Fibroblast of skin of left biceps (primary cell): ENCODE measurements at places on chromosomes 4 and X.

GRCh38 chr4:23061431-23061830 is 368.7 kb downstream of the GBA3 start:
- DNase-seq = no peak

DNA sequence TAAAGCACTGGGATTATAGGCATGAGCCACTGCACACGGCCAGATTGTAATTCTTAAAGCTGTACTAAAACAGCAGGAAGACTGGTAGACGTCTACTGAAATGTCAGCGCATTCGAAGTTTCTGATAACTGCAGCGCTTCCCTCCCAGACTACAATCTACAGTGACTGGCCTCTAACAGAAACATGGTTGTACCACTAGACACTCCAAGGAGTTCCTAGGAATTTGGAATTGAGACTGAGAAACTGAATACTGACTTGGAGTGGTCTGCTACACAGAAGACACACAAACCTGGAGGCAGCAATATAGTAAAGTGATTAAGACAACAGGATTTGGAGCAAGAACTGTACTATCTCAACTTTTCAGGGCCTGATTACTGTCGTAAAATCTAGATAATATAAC is 937 bp downstream of the HELQ start:
- no peak for DNase-seq

GRCh38 chrX:13463608-13464007 is 105.8 kb upstream of the EGFL6 start:
- DNase-seq = peak; percentile 90

DNA sequence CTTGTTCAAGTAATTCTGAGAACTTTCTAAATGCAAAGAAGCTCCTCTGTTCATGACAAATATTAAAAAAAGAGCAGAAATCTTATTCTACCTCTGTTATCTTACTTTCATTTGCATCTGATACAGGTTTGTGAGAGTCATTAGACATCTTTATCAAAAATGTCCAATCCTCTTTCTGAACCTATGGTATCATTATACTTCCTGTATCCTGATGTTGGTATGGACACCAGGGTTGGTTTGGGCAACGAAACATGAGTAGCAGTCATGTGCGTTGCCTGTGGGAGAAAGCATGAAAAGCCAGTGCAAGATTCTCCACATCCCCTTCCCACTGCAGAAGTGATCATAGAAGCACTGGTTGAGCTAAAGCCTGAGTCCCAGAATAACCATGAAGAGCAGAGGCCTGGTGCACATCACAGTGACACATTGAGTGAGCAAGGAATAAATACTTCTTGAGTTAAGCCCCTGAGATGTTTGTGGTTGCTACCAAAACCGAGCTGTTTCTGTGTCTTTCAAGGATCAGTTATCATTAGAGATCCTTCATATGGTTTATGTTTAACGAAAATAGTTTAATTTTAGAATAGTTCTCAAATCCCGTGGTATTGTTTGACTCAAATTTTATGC is 197.2 kb downstream of the BANK1 start:
- no peak for DNase-seq

DNA sequence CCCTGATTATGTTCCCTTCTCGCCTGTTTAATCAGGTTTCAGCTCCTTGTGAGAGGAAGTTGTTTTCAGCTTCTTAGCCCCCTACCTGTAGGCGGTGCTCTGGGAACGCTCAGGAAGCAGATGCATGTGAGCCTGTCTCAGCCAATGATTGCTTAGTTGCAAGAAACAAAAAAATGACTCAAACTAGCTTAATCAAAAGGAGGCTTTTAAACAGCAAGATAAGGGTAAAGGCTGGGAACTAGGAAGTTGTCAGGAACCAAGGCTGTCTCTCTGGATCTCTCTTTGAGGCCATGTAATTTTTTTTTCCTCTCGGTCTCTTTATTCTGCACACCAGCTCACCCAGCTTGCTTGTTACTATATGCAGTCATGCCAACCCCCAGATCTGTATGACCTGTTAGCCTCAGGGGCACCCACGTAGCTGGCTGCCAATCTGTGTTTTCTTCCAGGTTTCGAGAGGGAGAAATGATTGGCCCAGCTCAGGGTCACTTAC is 109.1 kb downstream of the PTTG2 start:
- DNase-seq = no peak

- DNase-seq = no peak
Observed at GRCh38 chr4:163663454-163664225, 169.2 kb downstream of the TMA16 start.
